ENCODE measurements at places on chromosomes 5 and 9.

DNA sequence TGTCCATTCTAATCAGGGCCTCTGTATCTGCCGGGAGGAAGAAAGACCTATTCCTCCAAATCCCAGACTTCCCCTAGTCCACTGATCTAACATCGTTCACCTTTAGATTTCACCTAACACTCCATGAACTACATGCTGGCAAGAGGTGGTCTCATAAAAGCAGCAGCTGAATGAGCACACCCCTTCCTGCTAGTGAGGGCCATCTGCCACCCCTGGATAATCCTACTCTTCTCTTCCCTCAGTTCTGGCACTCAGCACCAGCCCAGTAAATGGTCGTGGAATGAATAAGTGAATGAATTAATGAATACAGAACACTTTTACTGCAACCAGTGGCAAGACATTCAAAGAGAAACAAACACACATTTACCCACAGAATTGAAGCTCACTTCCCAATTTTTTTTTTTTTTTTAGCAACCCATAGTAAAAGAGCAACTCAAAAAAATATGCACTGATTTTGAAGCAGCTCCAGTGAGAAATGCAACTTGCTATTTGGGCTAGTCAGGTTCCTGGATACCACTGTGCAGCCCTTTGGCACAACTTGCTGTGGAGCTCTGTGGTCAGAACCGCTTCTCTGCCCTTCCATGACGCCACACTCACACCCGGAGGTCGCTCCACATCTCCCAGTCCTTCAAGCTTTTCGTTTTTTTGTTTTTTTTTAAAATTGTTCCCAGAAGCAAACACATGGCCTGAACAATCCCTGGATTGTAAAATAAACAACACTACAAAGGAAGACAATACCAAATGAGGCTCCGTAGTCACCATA, 6.2 kb downstream of the RNF183 start:
- H3K4me1 ChIP-seq = no peaks in the 10 kb centered on the region
- H3K4me3 ChIP-seq = no peak overlapping the region
- peaks cover 12% of the 10 kb centered on the region for H3K36me3 ChIP-seq
- no peak overlapping the region for H3K27ac ChIP-seq
- no peaks in the 10 kb centered on the region for H3K27me3 ChIP-seq
- no peak for DNase-seq

GRCh38 chr9:89865357-89865756, 260.5 kb downstream of the GADD45G start:
- no peak overlapping the region for H3K4me3 ChIP-seq
- DNase-seq = no peak
- H3K4me1 ChIP-seq = no peaks in the 10 kb centered on the region
- H3K27me3 ChIP-seq = no peaks in the 10 kb centered on the region
- H3K27ac ChIP-seq = no peak overlapping the region

- H3K36me3 ChIP-seq = peaks cover 11% of the 10 kb centered on the region
- H3K4me3 ChIP-seq = no peak overlapping the region
- no peak overlapping the region for H3K27ac ChIP-seq
- H3K4me1 ChIP-seq = no peaks in the 10 kb centered on the region
These were observed 73.3 kb downstream of the NNT start for GRCh38 chr5:43676083-43676840.

DNA sequence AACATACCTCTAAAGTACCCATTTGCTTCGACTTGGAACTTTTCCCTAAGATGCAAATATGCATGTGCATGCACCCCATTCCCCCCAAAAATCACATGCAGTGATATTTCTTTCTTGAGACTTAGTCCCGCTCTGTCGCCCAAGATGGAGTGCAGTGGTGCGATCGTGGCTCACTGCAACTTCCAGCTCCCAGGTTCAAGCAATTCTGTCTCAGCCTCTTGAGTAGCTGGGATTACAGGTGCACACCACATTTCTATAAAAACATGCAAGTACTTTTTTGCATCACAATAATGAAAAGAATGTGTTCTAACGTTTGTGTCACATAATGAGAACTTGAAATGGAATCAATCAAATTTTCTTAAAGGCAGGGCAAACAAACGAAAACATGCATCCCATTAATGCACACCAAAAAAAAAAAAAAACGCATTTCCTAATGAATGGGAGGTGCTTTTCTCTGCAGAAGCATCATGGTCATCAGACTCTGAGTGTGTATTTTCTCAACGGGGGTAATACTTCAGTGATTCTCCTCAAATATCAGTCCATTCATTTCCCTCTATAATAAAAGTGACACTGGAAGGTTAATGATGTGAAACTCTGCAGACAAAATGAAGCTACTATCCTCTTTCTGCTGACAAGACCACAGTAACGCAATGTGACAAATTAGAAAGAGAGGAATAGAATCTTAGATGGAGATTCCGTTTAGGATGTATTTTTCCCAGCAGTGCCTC, 389.4 kb downstream of the CTNND2 start:
- no peak overlapping the region for H3K4me3 ChIP-seq
- DNase-seq = no peak
- H3K4me1 ChIP-seq = no peaks in the 10 kb centered on the region

GRCh38 chr5:151470439-151470838, 23.0 kb downstream of the SLC36A1 start:
- H3K4me3 ChIP-seq = no peak overlapping the region
- no peak overlapping the region for H3K27ac ChIP-seq
- H3K4me1 ChIP-seq = no peaks in the 10 kb centered on the region

DNA sequence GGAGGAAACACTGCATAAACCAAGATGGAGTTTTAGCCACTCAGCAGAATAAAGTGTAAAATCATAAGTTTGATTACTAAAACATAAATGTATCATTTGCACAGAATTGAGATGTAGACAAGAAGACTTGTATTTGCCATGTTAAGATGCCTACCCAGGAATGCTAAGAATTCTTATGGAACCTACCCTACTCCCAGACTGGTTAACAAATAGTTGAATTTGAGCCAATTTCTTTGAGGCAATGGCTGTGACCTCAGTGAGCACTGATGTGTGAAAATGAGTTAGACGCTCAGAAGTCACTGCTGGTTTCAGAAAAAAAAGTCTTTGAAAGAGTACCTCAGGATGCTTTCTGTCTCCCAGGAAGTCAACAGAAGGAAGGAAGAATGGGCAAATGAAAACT, 95.6 kb downstream of the ESM1 start:
- no peaks in the 10 kb centered on the region for H3K4me1 ChIP-seq
- DNase-seq = no peak
- no peaks in the 10 kb centered on the region for H3K36me3 ChIP-seq
- H3K27me3 ChIP-seq = peaks cover 8% of the 10 kb centered on the region
- H3K4me3 ChIP-seq = no peak overlapping the region

GRCh38 chr9:104895572-104895971, 32.4 kb downstream of the ABCA1 start:
- no peaks in the 10 kb centered on the region for H3K36me3 ChIP-seq
- no peak overlapping the region for H3K27ac ChIP-seq
- H3K4me1 ChIP-seq = no peaks in the 10 kb centered on the region
- no peak overlapping the region for H3K4me3 ChIP-seq
- DNase-seq = no peak

DNA sequence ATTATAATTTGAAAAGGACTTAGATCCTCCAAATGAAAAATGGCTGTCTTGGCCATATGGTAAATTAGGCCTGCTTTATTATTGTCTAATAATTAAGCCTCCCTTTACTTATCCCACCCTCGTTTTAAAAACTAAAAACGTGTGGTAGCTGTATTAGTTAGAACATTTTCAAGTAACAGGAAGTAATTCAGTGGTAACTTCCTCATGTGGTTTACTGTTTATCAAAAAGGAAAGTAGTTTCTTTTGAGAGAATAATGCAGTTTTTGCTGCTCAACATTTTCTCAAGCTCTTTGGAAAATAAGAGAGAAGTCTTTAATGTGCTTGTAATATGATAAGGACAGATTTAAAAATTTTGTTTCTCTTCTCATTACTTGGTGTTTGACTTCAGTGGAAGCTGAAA, 26.0 kb downstream of the ZCCHC7 start:
- no peaks in the 10 kb centered on the region for H3K27me3 ChIP-seq
- peak overlapping the region; percentile 92 for H3K27ac ChIP-seq
- H3K36me3 ChIP-seq = peaks cover 4% of the 10 kb centered on the region
- H3K4me1 ChIP-seq = no peaks in the 10 kb centered on the region

DNA sequence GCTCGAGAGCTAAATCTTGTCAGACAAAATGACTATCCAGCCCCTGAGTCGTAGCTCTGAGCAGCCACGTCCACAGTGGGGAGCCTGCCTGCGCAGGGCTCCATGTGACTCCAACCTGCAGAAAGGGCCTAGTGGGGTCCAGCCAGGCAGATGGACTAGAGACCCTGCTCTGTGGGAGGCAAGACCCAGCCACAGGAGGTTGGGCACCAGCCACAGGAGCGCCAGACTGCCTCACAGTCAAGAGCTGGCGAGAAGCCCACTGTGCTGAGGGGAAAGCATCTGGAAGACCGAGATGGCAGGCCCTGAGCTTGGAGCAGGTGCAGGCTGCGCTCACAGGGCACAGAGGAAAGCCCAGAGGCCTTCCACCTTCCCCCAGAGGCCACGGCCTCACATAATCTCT, 61.4 kb downstream of the C5orf15 start:
- H3K36me3 ChIP-seq = no peaks in the 10 kb centered on the region
- H3K4me3 ChIP-seq = no peak overlapping the region
- no peaks in the 10 kb centered on the region for H3K27me3 ChIP-seq
- no peak overlapping the region for H3K27ac ChIP-seq
- H3K4me1 ChIP-seq = no peaks in the 10 kb centered on the region

DNA sequence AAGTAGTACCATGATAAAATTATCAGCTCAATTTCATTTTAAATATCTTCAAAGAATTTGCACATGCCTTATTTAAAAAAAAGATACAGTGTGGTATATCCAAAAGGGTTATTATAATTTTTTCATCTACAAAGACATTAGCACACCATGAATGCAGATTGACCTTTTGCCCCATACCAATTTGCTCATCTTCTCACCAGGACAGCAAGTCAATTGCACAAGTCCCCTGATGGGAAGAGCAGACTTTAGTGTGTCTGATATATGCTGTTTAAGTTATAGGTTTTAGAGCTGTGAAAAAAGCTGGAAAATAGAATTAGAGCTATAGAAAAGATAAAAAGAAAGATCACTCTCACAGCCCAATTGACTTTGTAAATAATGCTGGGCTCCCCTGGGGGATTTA, 325.8 kb upstream of the CDH6 start:
- H3K36me3 ChIP-seq = no peaks in the 10 kb centered on the region
- H3K4me1 ChIP-seq = no peaks in the 10 kb centered on the region
- H3K4me3 ChIP-seq = no peak overlapping the region
- no peak for DNase-seq
- no peak overlapping the region for H3K27ac ChIP-seq

DNA sequence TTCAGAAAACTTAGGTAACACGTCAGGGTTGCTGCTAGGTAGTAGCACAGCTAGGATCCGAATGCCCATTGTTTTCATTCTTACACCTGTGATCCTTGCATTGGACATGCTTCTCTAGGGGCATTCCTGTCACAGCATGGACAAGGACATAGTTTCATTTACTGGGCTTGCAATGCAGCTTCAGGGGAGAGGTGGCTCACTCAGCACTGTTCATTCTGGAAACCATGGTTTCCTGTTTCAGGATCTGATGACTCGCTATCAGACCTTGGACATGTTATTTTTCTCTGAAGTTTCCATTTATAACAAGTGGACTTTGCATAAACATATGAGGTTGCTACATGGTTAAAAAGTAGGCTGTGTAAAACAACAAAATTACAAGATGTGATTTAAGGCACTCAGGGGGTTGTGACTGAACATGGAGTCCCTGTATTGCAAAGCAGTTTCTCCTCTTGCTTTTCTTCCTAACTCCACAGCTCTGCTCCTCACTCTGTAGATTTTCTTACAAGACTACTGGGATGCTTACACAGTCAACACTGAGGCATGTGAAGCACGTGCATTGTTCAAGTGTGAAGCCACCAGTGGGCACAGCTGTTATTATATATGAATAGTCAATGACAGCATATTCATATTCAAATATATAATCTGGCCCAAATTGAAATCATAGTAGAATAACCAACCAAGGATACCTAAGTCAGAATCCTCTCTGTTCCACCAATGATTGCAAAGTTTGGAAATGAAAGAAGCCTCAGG, 66.1 kb upstream of the STK32A start:
- no peaks in the 10 kb centered on the region for H3K27me3 ChIP-seq
- H3K4me3 ChIP-seq = no peak overlapping the region
- H3K36me3 ChIP-seq = no peaks in the 10 kb centered on the region
- no peaks in the 10 kb centered on the region for H3K4me1 ChIP-seq
- no peak overlapping the region for H3K27ac ChIP-seq

DNA sequence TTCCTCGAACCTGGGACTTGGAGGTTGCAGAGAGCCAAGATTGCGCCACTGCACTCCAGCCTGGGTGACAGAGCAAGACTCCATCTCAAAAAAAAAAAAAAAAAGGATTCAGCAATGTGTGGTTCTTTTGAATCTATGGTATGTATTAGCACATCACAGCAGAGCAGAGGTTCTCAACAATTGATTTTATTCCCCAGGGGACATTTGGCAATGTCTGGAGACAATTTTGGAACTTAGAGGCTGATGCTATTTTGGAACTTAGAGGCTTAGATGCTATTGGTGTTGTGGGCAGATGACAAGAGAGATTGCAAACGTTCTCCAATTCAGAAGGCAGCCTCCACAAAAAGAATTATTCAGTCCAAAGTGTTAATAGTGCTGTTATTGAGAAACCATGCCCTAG, 115.2 kb downstream of the TMC1 start:
- H3K27ac ChIP-seq = no peak overlapping the region
- H3K36me3 ChIP-seq = no peaks in the 10 kb centered on the region
- H3K4me3 ChIP-seq = no peak overlapping the region
- H3K4me1 ChIP-seq = no peaks in the 10 kb centered on the region
- H3K27me3 ChIP-seq = no peaks in the 10 kb centered on the region

GRCh38 chr9:16157651-16158050, 604.8 kb downstream of the CCDC171 start:
- no peaks in the 10 kb centered on the region for H3K27me3 ChIP-seq
- no peak overlapping the region for H3K27ac ChIP-seq
- no peak for DNase-seq
- H3K36me3 ChIP-seq = no peaks in the 10 kb centered on the region

- no peaks in the 10 kb centered on the region for H3K4me1 ChIP-seq
- no peak overlapping the region for H3K27ac ChIP-seq
- no peaks in the 10 kb centered on the region for H3K36me3 ChIP-seq
- no peaks in the 10 kb centered on the region for H3K27me3 ChIP-seq
These were observed 45.1 kb downstream of the KIAA1958 start for GRCh38 chr9:112531666-112532282.

- DNase-seq = no peak
- peaks cover 10% of the 10 kb centered on the region for H3K36me3 ChIP-seq
- H3K4me1 ChIP-seq = no peaks in the 10 kb centered on the region
- H3K27me3 ChIP-seq = no peaks in the 10 kb centered on the region
These were observed 13.9 kb upstream of the CTNNAL1 start for GRCh38 chr9:109027176-109027575.

DNA sequence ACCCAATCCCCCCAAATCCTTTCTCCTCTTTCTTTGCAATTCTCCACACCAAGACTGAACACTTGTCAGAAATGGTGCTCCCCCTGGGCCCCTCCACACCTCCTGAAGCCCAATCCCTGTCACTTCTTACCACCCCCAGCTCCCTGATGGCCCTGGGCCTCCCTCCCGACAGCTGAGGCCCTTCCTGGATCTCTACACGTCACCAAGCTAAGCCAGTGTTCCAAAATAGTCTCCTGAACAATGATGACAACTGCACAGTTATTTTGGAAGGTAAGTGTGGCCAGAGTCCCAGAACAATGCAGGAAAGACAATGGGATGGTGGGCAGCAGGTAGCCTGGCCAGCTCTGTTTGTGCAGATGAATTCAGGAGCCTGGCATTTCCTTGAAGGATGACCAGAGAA, 63.7 kb upstream of the PRSS3 start:
- no peaks in the 10 kb centered on the region for H3K27me3 ChIP-seq
- no peaks in the 10 kb centered on the region for H3K36me3 ChIP-seq
- H3K27ac ChIP-seq = no peak overlapping the region
- H3K4me3 ChIP-seq = no peak overlapping the region
- no peaks in the 10 kb centered on the region for H3K4me1 ChIP-seq

Data from natural killer cell (primary cell).